Non-pigmented ciliary epithelial cell (primary cell): ENCODE measurements at places on chromosomes 12 and 14.

DNA sequence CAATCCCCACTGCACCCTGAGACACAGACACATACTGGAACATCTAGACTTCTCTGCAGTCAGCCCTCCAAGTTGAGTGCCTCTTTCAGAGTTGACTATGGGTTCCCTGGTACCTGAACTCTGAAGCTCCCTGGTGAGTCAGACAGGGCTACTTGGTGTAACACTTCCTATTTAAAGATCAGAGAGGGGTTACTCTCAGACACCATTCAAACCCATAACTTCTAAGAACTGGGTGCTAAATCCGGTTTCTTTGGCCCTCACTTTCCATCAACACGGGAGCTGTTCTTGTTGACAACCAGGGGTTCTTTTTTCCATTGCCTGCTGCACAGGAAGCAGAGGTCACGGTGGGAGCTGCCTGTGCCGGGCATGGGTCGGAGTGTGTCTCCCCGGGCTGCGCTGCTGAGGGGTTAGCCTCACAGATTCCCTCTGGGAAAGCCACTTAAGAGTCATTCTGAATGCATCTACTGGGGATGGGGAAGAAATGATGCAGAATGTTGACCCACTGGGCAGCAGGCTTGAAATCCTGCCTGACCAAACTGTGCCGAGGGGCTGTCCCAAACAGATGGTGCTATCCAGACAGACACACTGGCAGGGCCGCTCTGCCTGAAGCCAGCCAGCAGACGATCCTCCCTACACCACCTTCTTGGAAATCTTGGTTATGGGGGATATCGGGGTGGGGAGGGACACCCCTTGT is 74.1 kb downstream of the PITPNM2 start:
- no peak for DNase-seq

- no peak for DNase-seq
These were observed 33.6 kb upstream of the COX6A1 start for GRCh38 chr12:120404271-120404670.

DNA sequence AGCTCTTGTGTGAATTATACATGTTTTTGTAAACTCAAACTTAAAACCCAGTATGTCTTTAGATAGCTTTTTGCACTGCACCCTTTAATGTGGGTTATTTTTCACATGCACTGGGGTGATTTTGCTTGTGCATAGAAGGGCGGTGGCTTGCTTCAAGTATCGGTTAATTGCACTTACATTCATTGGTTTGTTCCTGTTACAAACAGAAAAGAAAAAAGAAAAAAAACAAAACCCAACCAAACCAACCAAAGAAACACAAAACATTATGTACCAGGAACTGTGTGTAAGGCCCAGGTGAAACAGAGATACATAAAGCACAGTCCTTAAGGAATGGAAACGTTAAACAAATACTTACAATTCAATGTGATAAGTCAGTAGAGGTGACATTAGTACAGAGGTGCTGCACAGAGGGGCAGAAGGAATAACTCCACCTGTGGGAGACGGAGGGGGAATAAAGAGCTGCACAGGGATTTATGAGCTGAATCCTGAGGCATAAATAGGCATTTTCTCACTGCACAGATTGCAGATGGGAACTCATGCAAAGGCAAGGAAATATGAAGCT is 151.4 kb downstream of the KTN1 start:
- no peak for DNase-seq

DNA sequence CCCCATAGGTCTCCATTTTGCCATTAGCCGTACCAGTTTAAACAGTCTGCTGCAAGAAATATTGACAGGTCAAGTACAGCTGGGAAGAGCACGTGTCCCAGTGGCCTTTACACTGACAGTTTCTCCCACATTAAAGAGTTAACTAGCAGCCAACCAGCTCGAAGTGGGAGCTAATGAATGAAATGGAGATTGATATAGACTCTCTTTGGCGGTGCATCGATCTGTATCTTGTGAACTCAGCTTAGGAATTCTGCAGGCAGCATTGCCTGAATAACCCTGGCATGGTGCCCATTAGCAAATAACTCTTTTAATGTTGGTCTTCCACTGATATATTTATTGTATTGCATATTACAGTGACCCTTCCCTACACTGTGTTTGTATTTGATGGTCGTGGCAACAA is 319.4 kb downstream of the EGLN3 start:
- no peak for DNase-seq

DNA sequence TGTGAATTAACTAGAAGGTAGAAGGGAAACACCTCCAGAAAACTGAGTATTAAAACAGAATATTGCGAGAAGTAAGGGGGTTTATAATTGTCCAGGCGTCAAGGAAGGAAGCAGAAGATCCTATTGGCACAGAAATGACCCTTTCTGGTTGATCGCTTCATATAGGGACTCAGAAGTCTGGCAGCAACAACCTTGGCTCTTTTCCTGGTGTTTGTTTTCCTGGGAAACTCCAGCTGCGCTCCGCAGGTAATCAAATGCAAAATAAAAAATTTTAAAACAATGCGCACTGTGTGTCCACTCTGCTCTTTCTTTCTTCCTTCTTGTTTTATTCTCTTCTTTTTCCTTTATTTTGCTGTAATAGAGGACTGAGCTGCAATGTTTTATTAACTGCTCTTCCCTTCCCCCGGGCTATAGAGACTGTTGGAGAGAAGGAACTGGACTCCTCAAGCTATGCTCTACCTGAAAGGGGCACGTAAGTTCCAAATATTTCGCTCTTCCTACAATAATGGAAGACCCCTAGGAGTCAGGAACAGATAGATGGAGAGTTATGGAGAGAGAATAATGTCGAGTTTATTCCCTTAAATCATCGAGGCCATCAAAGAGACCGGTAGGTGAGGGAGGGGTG is 737 bp downstream of the SPX start:
- no peak for DNase-seq

DNA sequence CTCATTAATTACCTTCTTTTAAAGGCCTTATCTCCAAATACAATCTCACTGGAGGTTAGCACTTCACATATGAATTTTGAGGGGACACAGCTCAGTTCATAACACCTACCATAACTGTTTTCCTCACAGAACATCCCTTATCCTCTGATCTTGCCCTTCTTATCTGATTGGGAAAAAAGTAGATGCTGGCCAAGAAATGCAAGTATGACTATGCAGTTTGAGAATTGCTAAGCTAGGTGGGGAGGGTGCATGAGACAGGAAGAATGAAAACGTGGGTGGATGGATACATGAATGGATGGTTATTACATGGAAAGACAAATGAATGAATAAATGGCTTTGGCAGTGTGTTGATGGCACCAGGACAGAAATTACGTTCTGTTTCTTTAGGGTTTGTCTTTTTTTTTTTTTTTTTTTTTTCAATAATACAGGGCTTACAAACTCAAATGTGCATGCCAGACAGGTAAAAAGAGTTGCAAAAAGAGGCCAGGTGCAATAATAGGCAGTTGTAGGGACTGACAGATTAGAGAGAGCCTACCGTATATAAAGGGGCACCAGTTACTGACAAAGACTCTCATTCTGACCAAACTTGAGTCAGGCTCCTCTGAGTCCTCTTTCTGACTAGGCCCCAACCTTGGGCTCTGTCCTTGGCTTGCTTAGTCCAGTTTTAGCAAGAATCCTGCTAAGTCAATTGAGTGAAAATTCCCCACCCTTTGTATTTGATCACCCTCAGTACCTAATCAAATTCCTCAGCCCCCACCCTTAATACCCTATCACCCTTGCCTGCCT is 304.9 kb downstream of the ZFP36L1 start:
- no peak for DNase-seq

GRCh38 chr12:71662849-71663560 is 643 bp downstream of the ZFC3H1 start:
- DNase-seq = no peak

DNA sequence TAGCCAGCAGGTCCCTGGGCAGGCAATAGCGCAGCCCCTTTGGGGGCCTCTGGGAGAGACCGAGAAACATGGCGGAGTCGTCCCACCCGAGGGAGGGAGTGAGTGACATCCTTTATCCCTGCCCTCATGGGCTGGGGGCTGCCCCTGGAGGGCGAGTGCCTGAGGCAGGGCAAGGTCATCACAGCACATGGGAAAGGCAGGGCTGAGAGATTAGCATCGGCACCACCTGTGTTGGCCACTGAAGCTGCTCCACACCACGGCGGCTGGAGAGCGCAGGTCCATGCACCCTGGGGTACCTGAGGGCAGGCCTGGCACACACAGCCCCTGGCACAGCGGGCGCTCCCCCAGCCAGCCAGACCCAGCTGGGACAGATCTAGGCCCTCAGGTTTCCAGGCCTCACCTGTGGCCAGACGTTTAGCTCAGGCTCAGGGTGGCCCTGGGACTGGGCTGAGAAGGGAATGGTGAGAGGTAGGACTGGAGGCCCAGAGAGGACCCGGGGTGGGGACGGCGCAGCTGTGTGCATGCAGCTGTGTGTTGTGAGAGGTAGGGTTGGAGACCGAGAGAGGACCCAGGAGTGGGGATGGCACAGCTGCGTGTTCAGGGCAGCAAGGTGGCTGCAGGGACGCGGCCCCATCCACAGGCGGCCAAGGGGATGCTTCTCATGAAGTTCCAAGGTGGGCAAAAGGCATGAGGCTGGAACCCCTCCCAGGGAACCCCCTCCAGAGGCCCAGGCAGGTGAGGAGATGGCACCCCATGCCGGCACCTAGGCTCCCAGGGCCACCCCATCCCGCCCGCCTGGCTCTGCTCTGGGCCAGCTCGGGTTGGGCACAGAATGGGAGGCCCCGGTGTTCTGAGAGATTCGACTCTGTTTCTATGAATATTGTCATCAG is 74.1 kb downstream of the KIF26A start:
- DNase-seq = no peak

DNA sequence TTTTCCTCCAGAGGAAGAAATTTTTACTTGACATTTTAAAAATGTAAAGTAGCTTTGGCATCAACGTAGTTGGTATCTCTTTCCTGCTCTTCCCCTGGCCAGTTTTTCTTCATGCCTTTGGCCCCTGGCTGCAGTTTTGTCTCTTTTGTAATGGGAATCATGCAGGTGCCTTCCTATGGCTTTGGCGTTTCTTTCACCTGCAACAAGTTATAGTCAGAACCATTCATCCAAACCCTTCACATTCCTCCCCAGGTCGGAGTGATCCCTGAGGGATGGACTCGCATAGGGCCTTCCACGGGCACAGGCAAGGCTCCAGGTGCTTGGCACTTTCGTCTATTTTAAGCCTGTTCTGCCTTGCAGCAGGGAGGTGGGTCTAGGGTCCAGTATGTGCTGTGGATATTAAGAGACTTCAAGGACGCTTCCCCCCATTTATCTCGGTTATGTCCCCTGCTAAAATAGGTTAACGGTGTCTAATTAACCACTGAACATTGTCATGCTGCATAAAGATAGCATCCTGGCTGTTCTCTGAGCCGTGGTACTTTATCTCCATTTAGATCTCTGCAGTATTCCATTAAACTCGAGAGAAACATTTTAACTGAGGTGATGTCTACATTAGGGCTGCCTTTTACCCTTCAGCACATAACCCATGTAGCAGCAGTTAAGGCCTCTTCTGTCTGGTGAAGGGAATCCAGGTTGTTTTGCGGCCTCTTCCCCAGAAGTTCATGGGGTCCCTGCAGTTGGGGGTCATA is 66.3 kb downstream of the IFT43 start:
- no peak for DNase-seq

- DNase-seq = no peak
These were observed 11.0 kb downstream of the PTGER2 start for GRCh38 chr14:52325126-52325525.

- DNase-seq = no peak
These were observed 35.7 kb upstream of the DDX11 start for GRCh38 chr12:31037931-31038330.

GRCh38 chr14:105143451-105144025 is 25.0 kb downstream of the JAG2 start:
- no peak for DNase-seq
